Activated naive CD8-positive, alpha-beta T cell treated with anti-CD3 and anti-CD28 coated beads, Interleukin-2, amount 10 ng/mL, durations not matched to agents 7 days and 5 days (primary cell): ENCODE measurements at places on chromosomes 1 and 21. TPM values are rescaled to one million over a fixed set of nuclear protein-coding genes. Genes with fewer than 3 reads are reported as not detected.

WNT2B gene
- 0.34 TPM for total RNA-seq

PTPRC gene
- total RNA-seq, result 854 TPM

KPRP gene
- not detected for total RNA-seq

DNA sequence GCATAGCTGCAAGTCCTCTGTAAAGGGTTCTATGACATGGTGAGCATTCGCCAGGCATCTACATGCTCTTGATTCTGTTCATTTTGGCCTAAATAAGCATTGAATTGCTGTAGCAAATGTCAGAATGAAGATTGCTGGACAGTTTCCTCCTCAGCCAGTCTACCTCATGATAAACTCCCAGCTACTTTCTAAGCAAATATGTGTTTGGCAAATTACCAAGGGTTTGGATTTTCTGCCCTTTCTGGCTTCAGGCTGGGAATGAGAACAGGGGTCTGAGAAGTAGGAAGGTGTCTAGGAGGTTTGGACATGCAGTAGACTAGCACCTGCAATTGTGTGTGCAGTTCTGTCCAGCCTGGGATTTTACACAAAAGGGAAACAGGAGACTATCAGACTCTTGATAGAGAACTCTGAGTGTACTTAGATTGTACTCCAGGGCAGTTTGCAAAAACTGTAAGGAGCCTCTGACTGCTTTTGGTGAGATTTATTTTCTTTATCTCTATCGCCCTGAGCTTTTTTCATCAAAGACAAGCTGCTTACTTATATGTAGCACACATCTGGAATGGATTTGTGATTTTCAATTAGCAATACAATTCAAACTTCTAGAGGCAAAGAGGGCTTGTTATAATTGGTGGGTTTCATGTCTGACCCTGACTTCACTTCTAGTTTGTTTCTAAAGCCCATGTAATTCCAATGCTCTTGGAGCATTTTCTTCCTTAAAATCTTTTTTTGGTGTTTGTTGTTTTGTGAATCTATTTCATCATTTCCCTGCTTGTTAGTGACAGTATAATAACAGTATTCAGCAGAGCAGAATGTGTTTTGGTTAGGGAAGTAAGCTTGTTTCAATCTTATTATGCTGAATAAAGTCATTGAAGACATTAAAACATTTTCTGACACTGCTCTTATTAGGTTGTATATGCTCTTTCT lies 150.8 kb downstream of the VPS13D start:
- no peak overlapping the region for H3K27ac ChIP-seq
- H3K4me3 ChIP-seq, result no peak overlapping the region
- no peaks in the 10 kb centered on the region for H3K27me3 ChIP-seq
- peaks cover 25% of the 10 kb centered on the region for H3K4me1 ChIP-seq
- peaks cover 63% of the 10 kb centered on the region for H3K36me3 ChIP-seq
- no peak for DNase-seq

DNA sequence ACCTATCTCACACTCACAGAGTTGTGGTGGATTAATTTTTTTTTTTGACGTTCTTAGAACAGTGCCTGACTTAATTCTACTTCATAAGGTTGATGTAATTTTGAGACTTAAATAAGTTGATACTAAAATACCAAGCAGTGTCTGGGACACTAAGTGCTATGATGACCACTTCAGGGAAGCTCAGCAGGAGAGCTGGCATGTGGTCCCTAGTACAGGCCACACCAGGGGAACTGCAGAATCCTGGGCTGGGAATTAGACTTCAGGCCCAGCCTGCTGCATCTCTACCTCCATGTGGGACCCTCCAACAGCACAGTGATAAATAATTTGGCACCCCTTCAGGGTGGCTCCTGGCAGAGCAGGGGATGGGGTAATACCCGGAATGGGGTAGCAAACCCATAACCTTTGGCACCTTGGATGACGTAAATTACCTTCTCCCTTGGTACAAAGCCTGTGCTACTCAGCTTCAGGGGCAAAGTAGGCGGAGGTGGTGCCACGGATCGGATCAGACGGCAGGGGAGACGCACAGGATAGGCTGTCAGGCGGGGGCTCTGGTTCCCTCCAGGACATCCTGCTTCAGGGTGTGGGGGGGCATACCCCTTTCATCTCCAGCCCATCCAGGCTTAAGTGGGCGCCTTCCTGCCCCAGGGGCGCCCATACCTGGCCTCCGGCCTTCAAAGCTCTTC lies 4.8 kb downstream of the MFSD2A start:
- no peak for DNase-seq
- H3K4me3 ChIP-seq, result peak overlapping the region; percentile 66
- H3K4me1 ChIP-seq, result peaks cover 15% of the 10 kb centered on the region
- peaks cover 7% of the 10 kb centered on the region for H3K36me3 ChIP-seq
- no peaks in the 10 kb centered on the region for H3K27me3 ChIP-seq

- DNase-seq, result no peak
- H3K36me3 ChIP-seq, result no peaks in the 10 kb centered on the region
- no peak overlapping the region for H3K27ac ChIP-seq
- no peaks in the 10 kb centered on the region for H3K4me1 ChIP-seq
Observed at GRCh38 chr1:198117267-198117666, 39.5 kb upstream of the NEK7 start.

DNA sequence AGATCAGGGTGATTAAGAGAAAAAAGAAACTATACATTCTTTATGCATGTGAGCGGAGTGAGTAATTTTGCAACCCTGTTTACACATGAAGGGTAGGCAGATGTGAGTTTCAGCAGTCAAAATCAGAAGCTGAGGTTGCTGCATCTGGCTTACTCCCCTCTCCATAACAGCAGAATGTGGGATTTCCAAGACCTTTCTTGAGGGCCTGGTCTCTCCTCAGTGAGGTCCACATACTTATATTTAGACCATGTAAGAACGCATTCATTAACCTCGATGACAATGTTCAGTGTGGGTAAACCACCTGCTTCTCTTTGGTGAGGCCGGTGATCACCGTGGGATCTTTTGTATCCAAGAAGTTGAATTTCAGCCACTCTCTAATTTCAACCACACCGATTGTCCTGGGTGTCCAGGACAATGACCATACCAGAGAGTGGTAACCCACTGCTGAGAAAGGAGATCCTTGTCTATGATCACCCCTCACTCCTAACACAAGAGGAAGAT lies 18.7 kb upstream of the RAP1A start:
- H3K27ac ChIP-seq, result peak overlapping the region; percentile 73
- peaks cover 77% of the 10 kb centered on the region for H3K4me1 ChIP-seq
- DNase-seq, result no peak

- no peak for DNase-seq
- H3K4me1 ChIP-seq, result no peaks in the 10 kb centered on the region
- no peak overlapping the region for H3K4me3 ChIP-seq
- H3K27ac ChIP-seq, result no peak overlapping the region
- no peaks in the 10 kb centered on the region for H3K36me3 ChIP-seq
Observed at GRCh38 chr1:29524285-29525065, 288.2 kb downstream of the PTPRU start.

GRCh38 chr1:199778324-199778955 lies 249.1 kb upstream of the NR5A2 start:
- H3K4me1 ChIP-seq, result peaks cover 3% of the 10 kb centered on the region
- no peak for DNase-seq
- H3K4me3 ChIP-seq, result no peak overlapping the region
- no peak overlapping the region for H3K27ac ChIP-seq

GRCh38 chr1:63112155-63112900 lies 210.0 kb upstream of the FOXD3 start:
- H3K36me3 ChIP-seq, result no peaks in the 10 kb centered on the region
- H3K4me3 ChIP-seq, result no peak overlapping the region
- no peak for DNase-seq
- H3K4me1 ChIP-seq, result no peaks in the 10 kb centered on the region
- peaks cover 11% of the 10 kb centered on the region for H3K27me3 ChIP-seq

DNA sequence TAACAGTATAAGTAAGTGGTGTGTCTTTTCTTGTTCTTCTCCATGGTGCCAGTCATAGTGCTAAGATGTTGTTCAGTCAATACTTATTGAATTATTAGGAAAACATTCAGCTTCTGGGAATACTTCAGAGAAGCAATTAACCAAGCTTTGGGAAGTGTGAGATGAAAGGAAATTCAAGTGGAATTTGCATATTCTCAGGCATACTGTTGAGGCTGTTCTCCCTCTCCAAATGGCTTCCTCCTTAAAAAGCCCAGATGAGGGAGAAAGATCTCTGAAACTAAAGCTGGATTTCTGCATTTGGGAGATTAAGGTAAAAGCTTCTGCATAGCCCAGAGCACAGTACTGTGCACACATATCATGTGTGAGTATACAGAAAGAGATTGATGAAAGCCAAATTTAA lies 73.4 kb downstream of the MACF1 start:
- no peak for DNase-seq
- no peak overlapping the region for H3K4me3 ChIP-seq
- H3K27ac ChIP-seq, result no peak overlapping the region
- H3K36me3 ChIP-seq, result peaks cover 5% of the 10 kb centered on the region
- peaks cover 8% of the 10 kb centered on the region for H3K4me1 ChIP-seq

DNA sequence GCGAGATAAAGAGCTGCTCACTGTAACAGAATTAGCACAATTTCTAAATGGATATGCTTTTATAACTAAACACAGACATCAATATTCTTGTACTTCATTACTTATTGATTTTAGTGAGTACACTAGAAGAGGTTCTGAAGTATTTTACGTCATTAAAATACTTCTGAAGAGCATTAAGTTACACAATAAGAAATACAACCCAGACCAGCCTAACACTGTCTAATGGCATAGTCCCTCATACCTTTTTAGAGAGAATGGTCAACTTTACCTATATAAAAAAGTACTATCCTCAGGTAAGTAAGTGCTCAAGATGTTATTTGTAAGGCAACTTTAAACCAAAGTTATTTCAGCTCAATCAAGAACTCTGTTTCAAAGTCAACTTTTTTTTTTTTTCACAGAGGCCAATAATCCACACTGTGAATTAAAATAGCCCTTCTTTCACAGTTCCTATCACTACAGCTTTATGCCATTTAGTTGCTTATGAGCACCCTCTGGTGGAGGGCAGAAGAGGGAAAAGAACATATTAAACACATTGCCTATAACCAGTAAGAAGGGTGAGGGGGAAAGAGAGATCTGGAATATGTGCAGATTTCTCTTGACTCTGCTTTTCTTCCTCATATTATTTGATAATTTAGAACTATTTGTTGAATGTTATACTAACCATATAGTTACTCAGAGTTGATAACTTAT lies 182.1 kb upstream of the DMRTA2 start:
- no peak for DNase-seq
- H3K27me3 ChIP-seq, result no peaks in the 10 kb centered on the region
- peaks cover 1% of the 10 kb centered on the region for H3K36me3 ChIP-seq
- no peak overlapping the region for H3K4me3 ChIP-seq
- no peak overlapping the region for H3K27ac ChIP-seq
